ENCODE measurements at places on chromosomes 1 and 21.
A peak's percentile ranks its signal among the peaks of the same experiment; 100 is the strongest.

DNA sequence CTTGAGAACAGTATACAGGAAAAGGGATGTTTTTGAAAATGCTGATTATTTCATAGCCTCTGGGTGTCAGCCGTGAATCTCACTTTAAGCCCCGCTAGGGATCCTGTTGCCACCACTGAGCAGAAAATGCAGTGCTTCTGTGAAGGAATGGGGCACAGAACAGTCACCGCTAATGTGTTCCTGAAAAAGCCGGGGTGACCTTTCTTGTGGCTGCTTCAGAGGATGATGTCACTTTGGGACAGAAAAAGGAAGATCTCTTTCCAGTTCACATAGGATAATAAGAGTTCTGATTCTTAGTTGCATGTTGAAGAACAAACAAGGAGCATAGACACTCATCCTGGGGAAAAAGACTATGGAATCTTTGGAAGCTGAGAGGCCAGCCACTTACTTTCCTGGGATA, 349.6 kb downstream of the DISC1 start:
- no peak for DNase-seq

GRCh38 chr1:39158327-39159086, 46.0 kb upstream of the MACF1 start:
- DNase-seq: no peak

GRCh38 chr1:58418283-58419228, 128.0 kb downstream of the OMA1 start:
- DNase-seq: no peak

- no peak for DNase-seq
These were observed 9.3 kb upstream of the IKBKE start for GRCh38 chr1:206460836-206461426.

DNA sequence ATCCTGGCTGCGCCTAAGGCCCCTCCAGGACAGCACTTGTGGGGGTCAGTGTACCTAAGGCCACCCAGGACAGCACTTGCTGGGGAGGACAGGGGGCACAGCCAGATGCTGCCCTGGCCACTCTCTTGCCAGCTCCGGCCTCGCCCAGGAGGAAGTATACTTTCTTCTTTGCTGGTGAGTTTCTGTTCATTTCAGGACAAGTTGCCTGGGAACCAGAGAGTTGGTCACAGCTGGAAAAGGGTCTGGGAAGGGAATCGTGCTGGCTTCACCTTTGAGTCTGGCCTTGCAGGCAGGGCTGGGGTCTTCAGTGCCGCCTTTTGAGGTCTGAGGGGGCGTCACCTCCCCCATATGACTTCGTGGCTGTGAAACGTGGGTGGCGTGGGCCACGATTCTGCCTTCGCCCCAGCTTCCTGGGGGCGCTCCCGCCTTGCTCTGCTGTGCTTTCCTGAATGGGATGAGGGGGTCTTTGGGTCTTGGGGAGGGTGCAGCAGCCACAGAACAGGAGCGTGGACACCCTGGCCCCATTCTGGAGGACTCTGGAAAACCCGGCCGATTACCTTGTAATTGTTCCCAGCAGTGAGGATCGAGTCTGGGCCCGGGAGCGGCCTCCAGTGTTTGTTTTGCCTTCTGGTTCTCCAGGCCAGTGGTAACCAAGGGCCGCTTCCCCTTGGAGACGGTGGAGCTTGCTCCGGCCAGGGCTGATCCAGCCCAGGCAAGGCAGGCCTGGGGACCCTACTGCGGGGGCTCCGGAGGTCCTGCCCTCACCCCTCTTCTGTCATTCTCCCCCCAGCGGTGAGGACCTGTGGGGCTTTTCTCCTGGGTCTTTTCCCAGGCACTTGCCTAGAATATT, 45.9 kb downstream of the SPSB1 start:
- DNase-seq: no peak

DNA sequence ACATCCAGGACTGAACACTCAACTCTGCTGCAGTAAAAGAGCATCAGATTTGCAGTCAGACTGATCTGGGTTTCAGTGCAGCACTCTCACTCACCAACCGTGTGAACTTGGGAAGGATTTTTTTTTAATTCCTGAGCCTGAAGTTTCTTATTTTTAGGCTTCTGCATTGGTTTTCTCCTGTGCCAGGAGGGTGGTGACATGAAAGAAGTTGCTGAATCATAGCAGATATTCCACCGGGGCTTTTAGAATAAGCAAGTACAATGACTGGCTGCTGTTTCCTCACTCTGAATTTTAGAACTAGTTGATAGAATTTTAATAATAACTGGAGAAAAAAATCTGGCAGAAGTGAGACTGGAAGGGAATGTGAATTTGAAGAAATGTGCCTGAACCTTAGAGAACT, 11.6 kb downstream of the ADAM30 start:
- no peak for DNase-seq

DNA sequence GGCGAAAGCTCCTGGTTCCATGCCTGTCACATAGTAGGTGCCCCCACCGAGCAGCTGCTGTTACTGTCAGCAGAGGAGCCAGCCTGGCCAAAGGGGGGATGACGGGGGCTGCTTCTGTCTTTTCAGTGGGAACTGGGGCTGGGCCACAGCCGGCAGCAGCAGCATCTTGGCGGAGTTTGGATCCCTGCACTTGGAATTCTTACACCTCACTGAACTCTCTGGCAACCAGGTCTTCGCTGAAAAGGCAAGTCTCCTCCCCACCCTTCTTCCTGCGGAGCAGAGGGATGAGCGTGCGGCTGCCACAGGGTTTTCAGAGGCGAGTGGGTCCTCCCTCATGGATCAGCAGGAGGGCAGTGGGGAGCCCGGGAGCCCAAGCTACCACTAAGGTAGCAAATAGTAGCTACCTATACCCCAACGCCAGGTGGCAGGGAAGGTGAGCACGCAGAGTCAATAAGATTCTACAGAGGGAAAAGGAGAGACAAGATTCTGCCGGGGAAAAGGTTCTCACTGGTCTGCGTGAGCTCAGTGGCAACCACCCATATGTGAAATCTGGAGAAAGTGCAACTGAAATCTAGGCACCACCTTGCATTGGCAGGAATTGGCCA, 41.4 kb upstream of the SELENON start:
- DNase-seq: no peak

- peak; percentile 58 for DNase-seq
These were observed 4.1 kb upstream of the TMEM81 start for GRCh38 chr1:205088341-205088740.

- no peak for DNase-seq
These were observed 922.1 kb downstream of the AMY1C start for GRCh38 chr1:104671684-104672353.

GRCh38 chr1:2334366-2334765, 57.0 kb downstream of the MORN1 start:
- no peak for DNase-seq

- peak; percentile 17 for DNase-seq
These were observed 16.9 kb downstream of the NUAK2 start for GRCh38 chr1:205304695-205305070.

GRCh38 chr1:243733670-243734307, 116.3 kb downstream of the AKT3 start:
- no peak for DNase-seq

DNA sequence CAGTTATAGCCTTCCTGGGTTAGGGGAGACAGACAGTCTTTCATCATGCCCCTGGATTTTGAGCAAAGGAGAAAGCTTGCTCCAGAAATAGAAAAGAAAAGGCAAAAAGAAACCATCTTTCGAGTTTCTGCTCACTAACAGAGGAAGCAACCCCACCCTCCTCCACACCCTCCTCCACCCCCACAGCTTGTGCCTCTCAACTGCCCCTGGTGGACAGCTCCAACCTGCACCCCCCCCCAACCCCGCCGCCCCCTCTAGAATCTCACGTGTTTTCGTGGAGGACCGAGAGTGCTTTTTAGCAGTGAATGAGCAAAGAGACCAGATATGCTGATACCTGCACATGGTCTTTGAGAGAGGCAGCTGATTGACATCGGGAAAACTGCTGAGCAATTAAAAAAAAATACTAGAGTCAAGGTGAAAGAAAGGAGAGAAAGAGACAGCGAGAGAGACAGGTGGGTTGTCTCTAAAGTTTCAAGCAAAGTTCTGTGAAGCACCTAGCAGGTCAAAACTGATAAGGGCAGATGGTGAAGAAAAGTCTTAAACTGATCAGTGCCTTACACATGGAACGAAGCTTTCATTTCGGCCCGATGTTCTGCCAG, 358.3 kb downstream of the KIF26B start:
- no peak for DNase-seq

DNA sequence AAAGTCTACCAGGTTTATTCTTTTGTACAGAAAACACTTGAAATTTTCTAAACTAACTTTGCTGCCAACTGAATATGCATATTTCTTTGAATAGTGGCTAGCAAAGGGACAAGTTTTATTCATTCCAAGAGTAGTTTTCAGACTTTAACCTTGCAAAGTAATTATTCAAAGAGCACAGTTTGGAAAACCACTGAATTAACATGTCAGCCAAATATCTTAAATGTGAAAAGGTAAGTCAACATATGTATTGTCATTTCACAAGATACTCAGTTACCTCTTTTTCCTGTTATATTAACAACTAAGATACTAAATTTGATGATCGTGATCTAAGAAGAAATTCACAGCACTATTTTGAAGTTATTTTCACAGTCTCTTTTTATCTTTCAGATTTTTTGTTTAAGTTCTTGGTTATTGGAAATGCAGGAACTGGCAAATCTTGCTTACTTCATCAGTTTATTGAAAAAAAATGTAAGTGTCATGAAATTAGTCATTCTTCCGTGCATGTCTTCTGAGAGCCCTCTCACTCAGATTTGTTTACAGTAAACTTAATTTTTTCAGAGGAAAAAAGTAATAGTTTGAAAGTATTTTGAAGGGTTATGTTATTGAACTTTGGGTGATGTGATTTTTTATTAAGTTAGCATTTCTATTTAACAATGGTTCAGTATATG, 15.3 kb downstream of the RAB4A start:
- DNase-seq: no peak

- DNase-seq: no peak
These were observed 276.6 kb upstream of the FMN2 start for GRCh38 chr1:239815074-239815473.

All from EL (cell line).